ENCODE measurements at places on chromosomes 5 and 9. TPM values are rescaled to one million over a fixed set of nuclear protein-coding genes. Genes with fewer than 3 reads are reported as not detected.

NR2F1-AS1 gene
- total RNA-seq, result 4.0 TPM

FOXD4 gene
- 0.33 TPM for total RNA-seq

FIBCD1 gene
- 19.2 TPM for total RNA-seq

SLC6A18 gene
- total RNA-seq, result not detected

TMC1 gene
- total RNA-seq, result 0.10 TPM

PLCXD3 gene
- 0.19 TPM for total RNA-seq

CHSY3 gene
- total RNA-seq, result 0.17 TPM

PFN3 gene
- total RNA-seq, result not detected

IL4 gene
- not detected for total RNA-seq

MRPS2 gene
- total RNA-seq, result 110 TPM

All from A549 treated with Mapracorat at 1 μM for 4 hours (cell line).